ENCODE measurements at places on chromosomes 4 and X.

DNA sequence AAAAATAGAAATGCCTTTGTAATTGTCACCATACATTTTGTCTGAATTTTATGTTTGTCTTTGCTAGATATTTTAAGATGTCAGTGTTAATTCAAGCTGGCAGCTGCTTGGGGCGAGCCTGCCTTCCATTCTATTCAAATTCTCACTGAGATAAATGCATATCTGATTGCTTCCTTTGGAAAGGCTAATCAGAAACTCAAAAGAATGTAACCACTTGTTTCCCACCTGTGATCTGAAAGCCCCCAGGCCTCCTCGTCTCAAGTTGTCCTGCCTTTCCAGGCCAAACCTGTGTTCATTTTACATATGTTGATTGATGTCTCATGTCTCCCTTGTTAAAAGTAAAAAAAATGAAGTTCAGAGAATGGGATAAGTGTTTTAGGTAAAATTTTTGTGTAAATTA, 318.7 kb upstream of the TECRL start:
- no peak for DNase-seq

DNA sequence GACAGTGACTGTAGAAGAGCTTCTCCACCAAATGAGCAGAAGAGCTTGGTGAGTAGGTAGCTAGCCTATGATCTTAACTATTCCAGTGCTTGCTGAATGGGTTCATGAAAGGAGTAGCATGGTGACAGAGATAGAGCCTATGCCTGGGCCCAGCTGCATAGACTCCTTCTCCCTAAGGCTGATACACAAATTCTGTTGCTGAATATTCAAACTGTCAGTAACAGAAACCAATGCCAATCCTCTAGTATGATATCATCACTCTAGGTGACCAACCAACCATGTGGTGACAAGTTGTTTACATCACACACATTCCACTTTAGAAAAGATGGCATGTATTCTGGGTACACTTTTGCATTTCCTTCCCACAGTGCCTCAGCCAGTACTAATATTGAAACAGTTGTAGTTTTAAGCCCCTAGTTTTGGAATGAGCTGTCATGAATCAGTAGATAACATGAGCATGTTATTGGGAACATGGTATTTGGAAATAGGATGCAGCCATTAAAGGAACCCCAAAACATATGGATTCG, 103.4 kb upstream of the GRXCR1 start:
- no peak for DNase-seq

- DNase-seq, result no peak
Measured at GRCh38 chr4:48195374-48195773, 61.3 kb upstream of the TXK start.

- DNase-seq, result no peak
Measured at GRCh38 chrX:2251211-2251610, 249.6 kb downstream of the DHRSX start.

- DNase-seq, result no peak
Measured at GRCh38 chr4:141702472-141703182, 66.2 kb downstream of the IL15 start.

- DNase-seq, result no peak
Measured at GRCh38 chrX:46340696-46341095, 204.5 kb downstream of the ZNF674 start.

DNA sequence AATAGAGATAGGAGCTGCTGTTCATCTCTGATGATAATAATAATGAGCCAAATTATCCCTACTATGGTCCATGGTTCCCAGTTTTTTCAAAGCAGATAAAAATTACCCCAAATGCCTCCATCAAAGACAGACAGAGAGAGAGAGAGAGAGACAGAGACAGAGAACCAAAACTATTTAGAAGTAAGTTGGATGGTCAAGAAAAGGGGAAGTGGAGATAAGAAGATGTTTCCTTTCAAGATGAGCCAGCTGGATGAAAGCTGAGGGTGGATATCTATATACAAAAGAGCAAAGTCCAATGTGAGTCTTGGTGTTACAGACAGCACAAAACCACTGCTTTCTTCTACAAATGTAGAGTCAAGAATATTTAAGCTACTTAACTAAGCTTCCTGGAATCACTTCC, 173.9 kb downstream of the GRIA3 start:
- DNase-seq, result peak; percentile 20

DNA sequence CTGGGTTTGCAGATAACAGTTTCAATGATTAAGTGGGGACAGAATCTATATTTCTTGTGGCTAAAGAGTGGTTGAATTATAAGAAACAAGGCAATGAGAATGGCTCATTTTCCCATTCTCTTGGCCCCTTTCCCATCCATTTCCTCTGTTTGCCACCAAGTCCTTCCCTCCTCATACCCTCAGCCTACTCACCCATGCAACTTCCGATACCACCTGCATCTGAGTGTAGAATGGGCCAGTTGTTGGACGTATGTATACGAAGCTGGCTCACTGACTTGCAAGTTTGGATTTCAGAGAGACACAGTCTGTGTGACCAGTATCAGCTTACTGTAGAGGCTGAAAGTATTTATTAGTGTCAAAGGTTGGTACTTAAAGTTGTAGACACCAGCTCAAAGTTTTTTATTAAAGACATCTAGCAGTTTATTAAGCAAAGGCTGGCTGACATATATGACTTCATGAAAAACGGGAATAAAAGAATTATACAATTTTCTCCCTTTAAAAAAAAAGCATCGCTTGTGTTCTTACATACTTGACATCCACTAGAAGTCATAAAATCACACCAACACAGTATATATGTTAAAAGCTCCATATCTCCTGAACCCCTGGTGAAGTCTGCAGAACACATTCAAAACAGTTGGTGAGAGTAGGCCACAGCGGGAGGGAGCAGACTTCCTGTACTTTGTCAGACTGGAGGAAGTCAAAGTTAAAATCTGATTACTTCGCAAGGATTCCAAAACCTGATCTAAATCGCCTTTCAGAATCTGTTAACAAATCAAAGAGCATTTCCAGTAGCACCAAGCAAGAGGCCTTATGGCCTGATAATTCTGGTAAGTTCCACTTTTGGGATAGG, 22.4 kb upstream of the STIM2 start:
- DNase-seq, result no peak

DNA sequence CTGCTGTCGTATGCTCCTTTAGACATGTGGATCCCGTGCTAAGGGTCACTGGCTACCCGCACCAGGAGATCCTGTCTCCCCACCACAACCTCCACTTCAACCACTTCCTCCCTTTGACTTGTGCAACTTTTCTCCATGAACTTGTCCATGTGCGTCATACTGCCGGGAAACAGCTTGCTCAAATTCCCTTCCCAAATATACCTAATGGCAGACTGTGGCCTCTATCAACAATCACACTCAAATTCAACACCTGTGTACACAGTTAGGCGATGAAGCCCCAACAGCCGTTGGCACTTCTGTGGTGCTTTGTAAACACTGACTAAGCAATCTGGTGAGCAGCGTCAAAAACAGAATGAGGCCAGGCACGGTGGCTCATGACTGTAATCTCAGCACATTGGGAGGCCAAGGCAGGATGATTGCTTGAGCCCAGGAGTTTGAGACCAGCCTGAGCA, 49.5 kb downstream of the CD99L2 start:
- DNase-seq, result no peak

GRCh38 chr4:25865586-25865985, 2.8 kb upstream of the SEL1L3 start:
- no peak for DNase-seq

DNA sequence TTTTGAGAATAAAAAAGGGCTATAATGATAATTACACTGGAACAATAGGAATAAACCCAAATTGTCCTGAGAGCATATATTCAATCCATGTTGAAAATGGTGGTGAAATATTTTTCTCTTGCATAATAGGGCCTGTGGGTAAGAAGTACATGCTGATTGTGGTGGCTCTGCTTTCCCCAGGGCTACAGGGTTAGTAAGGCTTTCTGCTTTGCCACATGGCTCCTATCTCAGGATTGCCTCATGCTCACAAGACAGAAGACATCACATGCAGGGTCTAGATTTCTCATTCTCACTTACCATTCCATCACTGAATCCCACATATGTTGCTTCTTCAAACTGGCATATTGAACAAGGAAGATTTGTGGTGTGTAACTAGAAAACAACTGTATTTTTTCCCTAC, 12.4 kb upstream of the VEGFC start:
- DNase-seq, result no peak

- no peak for DNase-seq
Measured at GRCh38 chrX:110675886-110676285, 119.7 kb downstream of the CHRDL1 start.

GRCh38 chr4:144582105-144582850, 63.7 kb upstream of the HHIP start:
- no peak for DNase-seq

DNA sequence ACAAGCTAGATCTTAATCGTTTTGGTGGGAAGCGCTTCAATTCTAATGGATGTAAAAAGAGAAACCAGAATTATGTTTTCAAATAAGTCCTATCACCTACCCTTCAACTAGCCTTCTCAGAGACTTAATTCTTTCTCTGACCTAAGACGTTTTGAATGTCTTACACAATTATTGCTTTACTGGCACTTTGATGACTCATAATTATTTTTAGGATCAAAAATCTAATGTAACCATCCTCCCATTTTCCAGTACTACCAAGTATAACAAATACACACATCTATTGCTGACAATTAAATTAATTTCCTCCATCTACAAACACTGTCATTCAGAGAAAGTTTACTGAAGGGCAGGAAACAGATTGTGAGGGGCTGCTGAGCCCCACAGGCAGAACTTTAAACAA, 108.6 kb downstream of the PPP3CA start:
- DNase-seq, result no peak

- no peak for DNase-seq
Measured at GRCh38 chr4:8070736-8071718, 87.6 kb downstream of the ABLIM2 start.

DNA sequence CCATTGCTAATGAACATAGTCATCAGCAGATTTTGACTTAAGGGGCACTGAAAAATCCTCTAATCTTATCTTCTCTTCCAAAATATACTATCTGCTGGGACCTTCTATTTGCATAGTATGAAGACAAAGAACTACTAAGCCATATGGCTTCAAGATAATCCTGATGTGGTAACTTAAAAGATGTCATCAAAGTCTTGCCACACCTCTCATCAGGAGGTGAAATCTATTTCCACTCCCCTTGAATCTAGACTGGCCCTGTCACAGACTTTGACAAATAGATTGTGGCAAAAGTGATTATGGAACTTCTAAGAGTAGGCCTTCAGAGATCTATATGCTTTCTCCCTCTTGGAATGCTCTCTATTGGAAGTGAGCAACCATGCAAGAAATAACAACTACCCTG, 27.3 kb upstream of the TET2 start:
- no peak for DNase-seq

GRCh38 chr4:81505004-81505598, 33.4 kb upstream of the RASGEF1B start:
- DNase-seq, result no peak

DNA sequence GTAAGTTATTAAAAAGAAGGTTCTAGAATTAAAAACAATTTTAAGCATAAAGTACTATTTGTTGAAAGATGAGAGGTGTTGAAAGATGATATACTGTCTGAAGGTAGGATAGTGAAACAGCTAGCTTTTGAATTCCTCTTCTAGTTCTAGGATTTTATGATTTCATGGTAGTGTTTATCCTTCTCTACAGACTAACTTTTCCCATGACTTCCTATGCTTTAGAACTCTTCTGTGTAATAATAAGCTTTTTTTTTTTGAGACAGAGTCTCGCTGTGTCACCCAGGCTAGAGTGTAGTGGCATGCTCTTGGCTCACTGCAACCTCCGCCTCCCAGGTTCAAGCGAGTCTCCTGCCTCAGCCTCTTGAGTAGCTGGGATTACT, 96.0 kb upstream of the NUDT6 start:
- no peak for DNase-seq

- DNase-seq, result no peak
Measured at GRCh38 chr4:157983300-157983699, 189.5 kb downstream of the GASK1B start.

- DNase-seq, result no peak
Measured at GRCh38 chr4:151887816-151888180, 127.0 kb upstream of the GATB start.

DNA sequence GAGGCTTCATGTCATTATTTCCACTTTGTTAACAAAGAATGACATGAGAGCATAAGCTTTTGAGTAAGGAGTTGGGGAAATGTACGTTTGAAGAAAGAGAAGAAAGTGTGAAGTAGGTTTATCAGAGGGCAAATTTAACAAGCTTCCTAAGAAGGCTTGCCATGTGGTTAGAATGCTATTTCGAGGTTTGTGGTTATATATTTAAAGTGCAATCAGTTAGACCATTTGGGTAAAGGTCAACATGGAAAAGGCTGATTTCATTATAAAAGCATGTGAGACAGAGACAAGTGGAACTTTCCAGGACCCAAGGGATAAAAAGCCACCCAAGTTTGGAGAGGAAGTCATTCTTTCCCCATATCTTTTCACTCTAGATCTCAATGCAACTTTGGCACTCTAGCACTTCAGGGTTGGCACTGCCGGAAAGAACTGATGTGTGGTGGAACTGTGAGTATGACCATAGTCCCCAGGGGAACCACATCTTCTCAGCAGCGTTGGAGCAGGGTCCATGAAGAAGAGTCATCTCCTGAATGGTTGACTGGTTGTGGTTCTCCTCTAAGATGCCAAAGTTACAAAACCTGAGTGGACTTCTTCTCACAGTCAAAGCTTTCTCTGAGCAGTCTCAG, 529.9 kb downstream of the MID1IP1 start:
- DNase-seq, result no peak

DNA sequence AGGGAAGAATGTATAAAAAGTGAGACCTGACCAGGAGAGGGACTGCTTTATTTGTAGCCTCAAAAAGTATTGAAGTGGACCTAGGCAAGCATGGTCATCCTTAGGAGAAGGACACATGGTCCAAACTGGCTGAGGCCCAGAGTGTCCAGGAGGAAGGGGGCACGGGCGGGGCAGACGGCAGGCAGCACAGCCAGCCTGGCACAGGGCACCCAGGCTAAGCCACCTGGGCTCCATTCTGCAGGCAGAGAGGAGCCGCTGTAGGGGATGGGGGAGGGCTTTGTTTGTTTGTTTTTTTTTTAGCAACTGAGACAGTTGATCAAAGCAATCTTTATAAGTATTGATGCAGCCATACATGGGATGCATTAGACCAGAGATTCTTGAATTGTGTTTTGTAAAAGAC, 188.6 kb downstream of the PRDM5 start:
- no peak for DNase-seq

DNA sequence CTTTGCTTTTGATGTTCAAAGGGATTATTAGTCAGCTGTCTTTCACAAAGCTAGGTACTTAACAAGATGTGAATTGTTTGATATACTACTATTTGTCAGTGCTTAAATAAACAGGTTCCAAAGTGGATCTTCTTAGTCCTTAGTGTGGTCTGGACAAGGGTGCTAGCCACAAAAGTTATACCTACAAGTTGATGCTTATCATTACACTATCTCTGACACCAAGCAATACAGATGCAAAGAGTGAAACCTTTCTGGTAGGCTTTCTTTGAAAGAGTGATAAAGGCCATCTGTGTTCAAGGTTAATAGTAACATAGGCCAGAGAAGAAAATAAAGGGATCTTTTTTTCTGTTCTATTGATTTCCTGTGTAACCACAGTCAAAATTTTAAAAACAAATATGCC, 12.2 kb upstream of the RBPJ start:
- DNase-seq, result no peak

- DNase-seq, result no peak
Measured at GRCh38 chrX:85111347-85111746, 107.7 kb downstream of the APOOL start.

All from GM13976 (cell line).